ENCODE measurements at places on chromosomes 1 and 21.

GRCh38 chr1:192530254-192530653, 45.3 kb upstream of the RGS1 start:
- no peak for DNase-seq

GRCh38 chr21:15617964-15618363, 111.8 kb upstream of the USP25 start:
- DNase-seq, result no peak

GRCh38 chr1:155729031-155729898, 40.4 kb downstream of the DAP3 start:
- DNase-seq, result peak; percentile 72

DNA sequence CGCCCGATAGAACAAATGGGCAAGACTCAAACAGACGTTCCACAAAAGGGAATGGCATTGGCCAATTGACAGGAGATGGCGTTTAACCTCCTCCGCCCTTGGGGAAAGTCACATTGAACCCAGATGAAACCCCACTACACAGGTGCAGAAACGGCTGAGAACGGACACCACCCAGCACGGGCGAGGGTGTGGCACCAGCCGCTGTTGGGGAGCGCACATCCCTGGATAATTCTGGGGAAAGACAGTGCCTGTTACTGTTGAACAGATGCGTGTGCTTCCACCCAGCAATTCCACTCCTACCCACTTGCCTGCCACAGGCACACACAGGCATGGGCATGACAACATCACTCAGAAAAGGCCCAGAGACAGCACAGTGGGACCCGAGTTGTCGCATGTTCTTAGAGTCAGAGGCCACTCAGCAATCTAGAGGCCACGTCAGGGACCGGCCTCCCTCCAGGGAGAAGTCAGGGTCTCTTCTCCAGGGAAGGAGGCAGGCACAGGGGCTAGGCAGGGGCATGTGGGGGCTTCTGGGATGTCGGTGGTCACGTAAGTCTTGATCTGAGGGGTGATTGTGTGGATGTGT, 15.2 kb downstream of the PRXL2B start:
- DNase-seq, result no peak

- DNase-seq, result no peak
These were observed 914 bp upstream of the ADGRB2 start for GRCh38 chr1:31765041-31765467.

Data from D341Med (cell line).